PC-3 (cell line): ENCODE measurements at places on chromosomes 4 and X. TPM values are rescaled to one million over a fixed set of nuclear protein-coding genes. Genes with fewer than 3 reads are reported as not detected.
A peak's percentile ranks its signal among the peaks of the same experiment; 100 is the strongest.

The CT55 gene
- not detected in 2 replicates for total RNA-seq

DNA sequence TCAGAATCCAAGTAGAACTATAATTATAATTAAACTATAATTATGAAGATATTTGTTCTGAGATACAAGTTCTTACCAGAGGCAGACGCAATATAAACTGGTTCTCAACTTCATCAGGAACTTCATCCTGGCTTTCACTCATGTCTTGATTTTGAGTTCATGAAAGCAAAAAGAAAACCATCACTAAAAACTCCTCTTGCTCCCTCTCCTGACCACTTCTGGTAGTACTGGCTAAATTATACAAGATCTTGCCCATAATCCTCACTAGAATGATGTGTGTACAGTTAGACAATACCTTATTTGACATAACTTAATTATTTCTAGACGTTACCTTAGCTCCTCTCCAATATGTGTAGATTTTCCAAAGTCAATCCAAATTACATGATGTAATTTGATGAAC lies 3.7 kb downstream of the TAF7L start:
- peak; percentile 75 for DNase-seq

- no peak for DNase-seq
Measured at GRCh38 chr4:169682372-169683047, 62.1 kb downstream of the CLCN3 start.

GRCh38 chrX:136711147-136711546 lies 63.2 kb downstream of the CD40LG start:
- peak; percentile 69 for DNase-seq

The KLB gene
- not detected in 2 replicates for total RNA-seq

DNA sequence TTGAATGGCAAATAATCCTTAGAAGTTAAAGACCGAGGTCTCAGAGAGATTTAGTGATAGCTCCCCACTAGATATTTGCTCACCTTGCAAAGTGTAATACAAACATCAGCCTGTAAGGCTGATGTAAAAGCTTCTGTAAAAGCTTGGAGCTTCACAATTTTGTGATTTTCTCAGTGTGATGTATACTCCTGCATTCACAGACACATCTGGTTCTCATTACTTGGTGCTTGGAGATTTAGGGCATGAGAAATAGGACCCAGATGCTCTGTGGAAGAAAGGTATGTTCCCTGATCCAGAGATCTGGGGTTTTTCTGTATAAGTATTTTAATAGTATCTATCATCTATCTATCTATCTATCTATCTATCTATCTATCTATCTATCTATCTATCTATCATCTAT lies 1664.3 kb downstream of the C4orf33 start:
- no peak for DNase-seq

DNA sequence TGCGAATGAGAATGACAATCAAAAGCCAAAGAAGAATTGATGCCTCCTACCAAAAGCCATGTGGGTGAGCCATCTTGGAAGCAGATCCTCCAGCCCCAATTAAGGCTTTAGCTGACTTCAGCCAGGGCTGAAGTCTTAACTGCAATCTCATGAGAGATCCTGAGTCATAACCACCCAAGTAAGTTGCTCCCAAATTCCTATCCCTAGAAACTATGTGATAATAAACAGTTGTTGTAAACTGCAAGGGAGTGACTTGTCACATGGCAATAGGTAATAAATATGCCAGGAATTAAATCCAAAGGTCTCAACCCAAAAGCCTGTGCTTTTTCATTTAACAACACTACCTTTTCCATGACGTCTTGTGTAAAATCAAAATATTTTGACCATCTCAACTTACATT lies 154.2 kb upstream of the TBL1X start:
- peak; percentile 63 for DNase-seq

DNA sequence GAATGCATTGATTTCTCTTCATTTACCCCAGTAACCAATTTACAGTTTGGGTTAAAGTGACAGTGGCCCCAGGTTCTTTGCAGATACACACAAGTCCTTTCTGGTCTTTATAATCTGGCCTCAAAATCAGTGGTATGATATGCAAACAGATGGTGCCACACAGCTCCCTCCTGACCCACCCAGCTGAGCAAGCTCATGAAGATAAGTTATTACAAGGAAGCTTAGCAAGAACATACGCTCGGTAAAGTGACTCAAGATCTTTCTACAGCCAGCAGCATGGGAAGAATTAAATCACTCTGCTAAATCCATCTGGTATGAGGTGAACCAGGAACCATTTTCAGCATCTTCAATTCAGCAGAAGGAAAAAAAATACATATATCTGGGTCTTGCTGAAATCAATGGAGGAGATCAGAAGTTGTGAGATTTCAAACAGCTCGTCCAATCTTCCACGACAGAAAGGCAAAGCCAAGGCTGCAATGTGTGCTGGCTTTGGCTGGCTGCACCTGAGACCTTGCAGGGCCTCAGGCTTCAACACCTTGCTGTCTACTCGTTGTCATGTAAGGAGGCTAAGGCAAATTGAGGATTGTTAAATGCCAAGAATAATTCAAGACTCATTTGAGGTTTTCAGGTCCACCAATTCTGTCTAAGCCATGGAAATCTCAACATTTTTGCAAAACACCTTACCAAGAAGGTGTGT lies 28.2 kb downstream of the SEL1L3 start:
- DNase-seq = no peak

The SULT1B1 gene
- 0.04 and 0.17 TPM in 2 replicates for total RNA-seq

The RS1 gene
- not detected in 2 replicates for total RNA-seq

GRCh38 chr4:152072001-152072485 lies 311.2 kb upstream of the GATB start:
- no peak for DNase-seq

DNA sequence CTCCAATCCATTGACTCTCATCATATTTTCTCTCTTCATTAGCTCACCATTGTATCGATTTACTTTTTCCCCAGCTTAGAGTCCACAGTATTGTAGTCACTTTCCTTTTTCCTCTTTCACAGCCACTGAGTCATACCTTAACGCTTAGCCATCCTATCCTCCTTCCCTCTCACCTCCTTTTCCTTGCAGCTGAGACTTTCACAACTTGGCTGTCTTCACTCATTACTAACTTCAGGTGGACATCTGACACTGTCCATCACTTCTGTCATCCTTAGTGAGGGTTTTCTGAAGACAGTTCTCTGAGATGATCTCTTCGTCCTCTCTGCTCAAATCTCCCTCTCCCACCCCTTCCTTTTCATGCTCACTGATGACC lies 70.5 kb upstream of the ESX1 start:
- DNase-seq = peak; percentile 74

- DNase-seq = no peak
Measured at GRCh38 chr4:2290974-2291704, 29.2 kb upstream of the MXD4 start.

The MEPE gene
- total RNA-seq = not detected in 2 replicates

The UGT2A1 gene
- not detected in 2 replicates for total RNA-seq

The TEX13D gene
- total RNA-seq = not detected in 2 replicates

The LGI2 gene
- 0.18 and 3.4 TPM in 2 replicates for total RNA-seq

The PDLIM3 gene
- total RNA-seq = 0.47 TPM in 1 of 2 replicates, not detected in the other

DNA sequence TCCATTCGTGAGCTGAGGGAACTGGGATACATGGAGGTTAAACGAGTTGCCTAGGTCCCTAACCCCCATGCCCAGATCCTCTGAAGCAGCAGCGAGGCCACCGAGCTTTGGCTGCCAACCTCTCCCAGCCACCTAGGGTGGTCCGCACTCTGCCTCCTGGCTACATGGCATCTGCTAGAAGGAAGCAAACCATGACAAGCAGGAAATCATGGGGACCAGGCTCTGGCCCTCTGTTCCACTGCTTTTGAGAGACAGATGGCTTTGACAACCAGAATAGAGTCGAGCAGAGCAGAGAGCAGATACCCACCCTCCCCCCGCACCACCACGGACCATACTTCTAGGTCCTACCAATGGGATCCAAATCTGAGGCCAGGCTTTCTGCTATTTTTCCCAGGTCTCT lies 37.5 kb upstream of the NKRF start:
- DNase-seq = no peak

The AKAP4 gene
- total RNA-seq = not detected in 2 replicates

The TRIM2 gene
- total RNA-seq = 18.9 and 20.2 TPM in 2 replicates

DNA sequence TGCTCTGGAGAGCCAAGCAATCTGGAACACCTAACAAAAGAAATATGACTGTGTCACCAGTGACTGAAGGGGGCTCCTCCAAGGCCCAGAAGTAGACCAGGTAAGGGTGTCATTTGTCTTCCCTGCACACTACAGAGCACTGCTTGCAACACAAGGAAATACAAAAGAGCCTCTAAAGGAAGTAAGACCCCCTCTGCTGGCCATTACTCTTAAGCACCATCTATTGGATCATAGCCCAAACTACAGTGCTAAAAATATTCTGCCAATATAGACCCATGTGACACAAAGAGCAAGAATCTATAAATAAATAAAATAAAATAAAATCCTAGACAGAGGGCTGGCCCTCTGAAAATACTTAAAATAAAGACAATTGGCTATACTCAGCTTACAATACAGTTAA lies 528.7 kb downstream of the TMA16 start:
- DNase-seq = no peak

- no peak for DNase-seq
Measured at GRCh38 chr4:16437836-16438235, 211.6 kb upstream of the TAPT1 start.

DNA sequence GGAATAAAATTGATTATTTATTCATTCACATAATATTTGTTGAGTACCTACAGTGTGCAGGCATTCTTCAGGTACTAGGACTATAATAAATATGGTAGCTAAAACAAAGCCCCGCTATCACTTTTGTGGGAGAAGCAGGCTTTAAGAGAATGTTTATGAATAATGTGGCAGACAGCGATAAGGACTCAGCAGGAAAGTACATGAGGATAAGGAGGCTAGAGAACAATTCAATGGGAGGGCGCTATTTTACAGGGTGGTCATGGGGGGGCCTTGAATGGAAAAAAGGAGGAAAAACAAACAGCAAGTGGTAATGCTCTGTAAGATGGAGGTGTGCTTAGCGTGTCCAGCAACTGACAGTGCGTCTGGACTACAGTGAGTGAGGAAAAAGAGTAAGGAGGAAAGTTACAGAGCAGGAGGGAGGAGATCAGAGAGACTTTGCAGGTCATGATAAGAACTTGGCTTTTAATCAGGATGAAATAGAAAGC lies 264.2 kb upstream of the ETNPPL start:
- DNase-seq = no peak

- no peak for DNase-seq
Measured at GRCh38 chrX:134625315-134625718, 33.0 kb downstream of the PLAC1 start.

- peak; percentile 84 for DNase-seq
Measured at GRCh38 chrX:105695451-105695850, 126.9 kb upstream of the NRK start.

DNA sequence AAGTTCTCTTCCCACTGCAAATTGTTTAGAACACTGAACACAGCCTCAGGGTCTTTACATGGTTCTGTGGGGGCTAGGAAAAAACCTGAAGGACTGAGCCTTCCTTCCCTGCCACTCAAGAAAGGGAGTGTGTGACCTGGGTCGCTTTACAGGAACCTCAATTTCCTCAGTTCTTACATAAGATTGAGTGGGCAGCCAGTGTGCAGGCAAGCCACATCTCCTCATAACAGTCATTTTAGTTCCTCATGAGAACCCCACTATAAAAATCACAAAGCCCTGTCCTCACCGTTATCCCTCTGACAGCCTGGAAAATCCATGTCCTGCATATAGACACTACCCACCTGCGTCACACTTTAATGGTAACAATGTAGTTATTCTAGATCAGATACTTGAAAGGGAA lies 2.1 kb upstream of the ETDC start:
- DNase-seq = no peak

DNA sequence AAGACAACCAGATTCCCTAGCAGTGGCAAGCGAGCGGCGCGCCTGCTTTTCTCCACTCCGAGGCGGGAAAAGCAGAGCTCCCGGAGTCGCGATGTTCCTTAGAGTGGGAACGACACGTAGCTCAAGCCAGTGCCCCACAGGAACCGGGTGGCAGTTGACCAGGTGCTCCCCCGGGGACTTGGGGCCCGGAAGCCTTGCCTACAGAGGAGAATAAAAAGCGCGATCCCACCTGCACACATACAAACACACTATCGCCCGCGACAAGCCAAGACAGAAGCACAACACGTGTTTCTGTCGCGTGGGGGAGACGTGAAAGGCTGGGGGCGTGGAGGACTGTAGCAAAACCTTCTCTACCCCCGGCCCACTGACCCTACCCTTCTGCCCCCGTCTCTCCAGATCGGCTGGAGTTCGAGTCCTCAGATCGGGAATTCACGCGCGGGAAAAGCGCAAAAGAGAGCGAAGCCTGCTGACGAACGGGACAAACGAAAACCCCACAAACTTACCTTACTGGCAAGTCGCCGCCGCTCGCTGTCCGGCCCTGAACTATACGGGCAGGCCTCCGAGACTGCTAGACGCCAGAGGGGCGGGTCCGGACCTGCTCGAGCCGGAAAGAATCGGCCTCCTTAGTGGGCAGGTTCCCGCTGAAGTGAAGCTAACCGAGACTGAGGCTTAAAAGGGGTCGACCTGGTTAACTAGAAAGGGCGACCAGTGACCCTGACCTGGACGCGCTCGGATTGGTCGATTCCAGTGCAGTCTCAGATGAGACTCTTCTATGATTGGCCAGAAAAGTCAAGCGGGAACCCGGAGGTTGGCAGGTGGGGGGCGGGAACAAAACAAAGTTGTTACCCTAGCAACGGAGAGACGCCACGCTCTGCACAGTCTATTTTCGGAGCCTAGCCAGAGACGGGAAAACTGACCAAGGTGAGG lies at the start of the genes DNAAF6 and NUP62CL:
Gene DNAAF6 (plus strand): TSS at position 842 of the 927 bp plus-strand sequence. CDS start 6,265 bp downstream, outside the sequence.
Gene NUP62CL (minus strand): TSS at position 664 of the 927 bp plus-strand sequence. CDS start 31,287 bp downstream, outside the sequence.
- peak; percentile 70 for DNase-seq

DNA sequence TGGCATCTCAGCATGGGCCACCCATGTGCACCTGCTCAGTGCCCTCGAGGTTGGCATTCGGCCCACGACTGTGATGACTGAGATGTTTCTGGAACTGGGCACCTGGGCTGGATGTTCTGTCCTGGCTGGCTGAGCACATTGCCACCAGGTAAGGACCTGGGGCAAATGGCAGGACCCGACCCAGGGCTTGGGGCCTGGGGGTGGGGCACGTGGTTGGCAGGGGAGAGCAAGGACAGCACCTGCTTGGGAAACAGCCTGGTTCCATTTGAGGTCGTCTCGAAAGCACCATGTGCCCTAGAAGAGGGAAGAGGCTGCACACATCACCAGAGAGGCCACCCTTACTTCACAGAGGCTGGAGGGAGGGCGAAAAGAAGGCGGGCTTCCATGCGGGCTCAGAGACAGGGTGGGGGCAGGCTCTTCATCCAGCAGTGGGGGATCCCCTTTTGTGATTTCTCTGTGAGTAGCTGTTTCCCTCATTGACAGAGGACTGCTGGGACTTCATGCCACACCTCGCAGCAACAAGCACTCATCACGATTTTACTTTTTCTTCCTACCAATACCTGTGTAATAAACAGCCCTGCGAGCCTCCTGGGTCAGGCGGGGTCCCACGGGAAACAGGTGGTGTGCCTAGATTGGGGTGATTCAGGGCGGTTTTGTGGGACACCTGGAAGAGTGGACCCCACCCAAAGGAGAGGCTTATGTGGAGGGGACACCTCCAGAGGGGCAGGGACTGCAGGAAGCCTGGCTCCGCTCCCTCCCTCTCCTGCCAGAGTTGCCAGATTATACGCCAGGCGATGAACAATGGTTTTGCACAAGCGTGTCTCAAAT lies 12.0 kb downstream of the TMEM187 start:
- DNase-seq = no peak

DNA sequence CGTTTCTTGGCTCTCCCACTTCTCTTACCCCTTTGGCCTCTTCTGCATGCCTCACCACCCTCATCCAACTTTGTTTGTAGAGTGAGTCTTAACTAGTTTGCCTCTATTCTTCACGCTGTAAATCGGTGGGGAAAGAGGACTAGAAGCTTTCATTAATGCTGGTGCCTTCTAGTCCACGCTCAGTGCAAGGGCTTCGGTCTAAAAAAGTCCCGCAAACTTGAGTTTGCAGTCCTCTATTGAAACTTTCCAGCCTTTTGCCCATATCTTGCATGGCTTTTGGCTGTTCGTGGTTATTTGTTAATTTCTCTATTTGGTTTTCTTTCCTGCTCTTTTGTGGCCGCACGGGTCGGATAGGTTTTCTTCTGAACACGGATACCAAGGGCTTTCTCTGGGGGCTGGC lies 868 bp downstream of the DACH2 start:
- DNase-seq = no peak
